ENCODE measurements at places on chromosomes 12 and 14. TPM values are rescaled to one million over a fixed set of nuclear protein-coding genes. Genes with fewer than 3 reads are reported as not detected.

PLEKHA5 gene
- polyA plus RNA-seq, result 25.5 TPM

ATF1 gene
- polyA plus RNA-seq, result 6.3 TPM

DHRS2 gene
- polyA plus RNA-seq, result 0.33 TPM

GPATCH2L gene
- polyA plus RNA-seq, result 4.5 TPM

GOLGA3 gene
- 5.0 TPM for polyA plus RNA-seq

LARP4 gene
- 17.3 TPM for polyA plus RNA-seq

ARHGDIB gene
- polyA plus RNA-seq, result 36.3 TPM

KCNK10 gene
- polyA plus RNA-seq, result not detected

TSPAN11 gene
- 0.54 TPM for polyA plus RNA-seq
